Upper lobe of right lung (tissue), 1 donor: ENCODE measurements at places on chromosomes 2 and 18.
A peak's percentile ranks its signal among the peaks of the same experiment; 100 is the strongest.

DNA sequence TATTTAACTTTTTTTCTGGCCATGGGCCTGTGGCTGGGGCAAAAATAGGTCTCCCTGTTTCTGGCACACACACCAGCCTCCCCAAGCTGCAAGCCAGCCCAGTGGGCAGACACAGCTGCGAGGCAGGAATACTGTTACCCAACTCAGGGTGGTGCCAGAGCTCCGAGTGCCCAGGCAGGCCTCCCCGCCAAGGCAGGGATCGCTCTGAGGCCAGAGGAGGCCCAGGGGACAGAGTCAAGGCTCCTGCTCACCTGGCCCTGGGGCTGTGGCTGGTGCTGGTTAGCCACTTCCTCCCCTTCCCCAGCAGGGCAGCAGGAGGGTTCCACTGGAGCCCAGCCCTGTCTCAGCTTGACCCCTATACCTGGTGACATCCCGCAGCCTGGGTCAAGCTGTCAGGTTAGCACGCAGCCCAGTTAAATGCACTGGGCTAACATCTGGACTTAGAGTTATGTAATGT lies 67.1 kb upstream of the EPAS1 start:
- DNase-seq, result peak; percentile 81

- DNase-seq, result peak; percentile 73
Measured at GRCh38 chr2:26692279-26692896, at the start of gene KCNK3. KCNK3 (plus strand) TSS chr2:26692722; CDS start chr2:26692876, 154 bp downstream.

DNA sequence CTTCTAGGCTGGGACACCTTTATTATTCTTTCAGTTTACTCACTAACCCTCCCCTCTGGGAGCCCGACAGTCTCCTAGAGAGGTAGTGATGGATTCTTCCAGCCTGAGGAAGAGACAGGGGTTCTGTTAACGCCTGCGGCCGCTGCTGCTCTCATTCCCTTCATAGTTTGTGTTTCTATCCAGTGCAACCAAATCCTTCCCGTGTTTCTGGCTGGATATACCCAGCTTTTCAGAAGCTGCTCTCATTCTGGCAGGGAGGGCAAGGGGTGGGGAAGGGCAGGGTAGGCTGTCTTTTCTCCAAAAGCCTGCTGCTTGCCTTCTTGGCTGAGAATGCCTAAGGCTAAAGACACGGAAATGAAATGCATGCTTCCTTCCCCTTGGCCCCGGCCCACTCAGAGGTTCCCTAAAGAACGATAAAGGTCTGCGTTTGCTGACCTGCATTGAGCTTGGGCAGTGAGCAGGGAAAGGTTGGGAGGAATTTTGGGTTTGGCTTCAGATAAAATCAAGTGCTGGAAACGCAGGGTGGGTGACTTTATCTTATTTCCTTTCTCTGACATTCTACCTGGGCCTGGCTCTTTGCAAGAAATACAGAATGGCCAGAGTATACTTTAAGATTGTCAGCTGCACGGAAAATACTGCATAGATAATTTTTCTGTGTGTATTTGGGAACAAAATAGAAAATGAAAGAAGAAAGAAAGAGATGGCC lies 390.9 kb downstream of the NBAS start:
- no peak for DNase-seq

DNA sequence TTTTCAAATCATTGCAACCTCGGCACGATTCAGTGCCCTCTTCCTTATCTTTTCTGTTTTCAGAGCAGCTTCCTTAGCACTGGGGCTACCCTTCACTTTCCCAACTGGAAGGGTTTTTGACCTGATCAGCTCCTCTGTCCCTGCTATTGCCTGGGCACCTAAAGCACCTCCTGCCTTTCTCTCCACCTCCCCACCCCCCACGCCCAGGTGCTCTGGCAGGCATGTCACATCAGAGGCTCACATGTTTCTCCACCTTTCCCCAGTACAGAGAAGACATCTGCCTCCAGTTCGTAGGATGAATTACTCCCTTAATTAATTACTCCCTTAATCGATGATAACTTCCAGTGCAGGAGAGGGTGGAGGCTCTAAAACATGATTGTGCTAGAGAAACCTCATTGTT lies 88.7 kb upstream of the LCLAT1 start:
- DNase-seq, result no peak

DNA sequence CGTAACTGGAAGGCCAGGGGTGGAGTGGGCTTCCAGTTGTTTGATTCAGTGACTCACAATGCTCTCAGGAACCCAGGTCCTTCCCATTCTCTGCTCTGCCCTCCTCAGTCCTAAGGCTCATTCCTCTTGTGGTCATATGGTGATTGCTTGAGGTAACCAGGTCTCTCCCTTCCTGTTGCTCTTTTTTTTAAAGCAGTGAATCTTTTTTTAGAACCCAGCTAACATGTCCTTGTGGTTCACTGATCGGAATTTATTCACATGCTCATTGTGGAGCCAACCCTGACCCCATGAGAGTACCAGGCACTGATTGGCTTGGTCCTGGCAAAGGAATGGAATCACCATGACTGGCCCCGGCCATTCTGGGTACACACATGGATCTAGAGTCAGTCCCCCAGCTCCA lies 7.4 kb downstream of the THNSL2 start:
- DNase-seq, result no peak

DNA sequence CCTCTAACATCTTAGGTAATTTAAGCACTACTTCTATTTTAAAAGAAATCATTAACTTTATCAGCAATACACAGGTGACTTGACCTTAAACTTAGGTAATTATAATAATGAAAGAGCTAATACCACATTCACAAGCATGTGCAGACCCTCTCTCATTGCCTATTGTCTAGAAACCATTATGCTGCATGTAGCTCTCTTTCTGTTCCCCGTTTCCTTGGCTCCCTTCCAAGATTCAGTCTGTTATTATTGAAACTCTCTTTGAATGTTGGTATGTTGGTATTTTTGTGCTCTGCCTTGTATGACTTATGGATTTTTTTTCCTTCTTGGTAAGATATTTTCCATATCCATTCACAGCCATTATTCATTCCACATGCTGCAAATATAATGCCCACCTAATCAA lies 201.2 kb downstream of the CDCA7 start:
- DNase-seq, result no peak

DNA sequence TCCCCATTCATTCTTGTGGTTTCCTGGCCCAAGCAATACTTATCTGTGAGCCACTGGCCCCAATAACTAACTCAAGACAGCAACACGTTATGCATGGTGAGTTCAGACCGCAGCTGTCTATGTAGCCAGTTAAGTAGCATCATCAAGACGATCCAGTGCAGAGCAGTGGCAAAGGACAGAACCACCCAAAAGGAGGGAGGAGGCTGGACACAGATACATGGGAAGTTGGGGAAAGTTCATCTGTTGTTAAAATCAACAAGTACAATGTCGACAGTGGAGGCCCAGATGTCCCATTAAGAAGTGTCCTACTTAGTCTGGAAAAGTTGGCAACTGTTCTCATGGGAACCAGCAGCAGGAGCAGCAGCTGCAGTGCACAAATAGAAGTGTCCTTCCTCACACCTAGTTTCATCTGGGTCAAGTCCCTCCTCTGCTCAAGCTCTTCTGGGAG lies 106.9 kb upstream of the THOC1 start:
- DNase-seq, result no peak

- DNase-seq, result peak; percentile 86
Measured at GRCh38 chr18:77067291-77068061, 65.1 kb downstream of the MBP start.

GRCh38 chr2:238099714-238100048 lies 459 bp upstream of the ESPNL start:
- peak; percentile 57 for DNase-seq
